ENCODE measurements at places on chromosomes 7 and 10. TPM values are rescaled to one million over a fixed set of nuclear protein-coding genes. Genes with fewer than 3 reads are reported as not detected.

DNA sequence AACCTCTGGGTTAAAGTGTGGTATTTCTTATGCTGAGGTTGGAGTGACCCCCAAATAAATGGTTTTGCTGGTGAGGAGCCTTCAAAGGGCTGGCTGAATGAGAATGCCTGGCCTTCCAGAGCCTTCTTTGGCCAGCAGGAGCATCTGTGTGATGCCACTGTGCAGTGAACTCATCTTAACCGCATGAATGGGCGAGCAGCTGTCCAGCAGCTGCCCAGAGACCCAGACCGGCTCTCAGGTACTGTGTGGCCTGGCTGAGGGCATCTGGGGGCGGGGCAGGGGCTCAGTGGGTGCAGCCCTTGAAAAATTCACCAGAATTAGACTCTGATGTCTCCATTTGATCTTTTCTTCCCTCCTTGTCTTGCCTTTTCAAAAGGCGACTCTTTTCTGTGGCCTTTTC lies 59.0 kb downstream of the SYPL1 start:
- no peak for DNase-seq

Gene TMEM213
- 2.0 TPM for total RNA-seq

GRCh38 chr10:93277360-93277759 lies 203.7 kb downstream of the CYP26A1 start:
- no peak for DNase-seq

Gene AZGP1
- 52.8 TPM for total RNA-seq

GRCh38 chr10:47181052-47181849 lies 118.7 kb upstream of the GDF10 start:
- DNase-seq: no peak

DNA sequence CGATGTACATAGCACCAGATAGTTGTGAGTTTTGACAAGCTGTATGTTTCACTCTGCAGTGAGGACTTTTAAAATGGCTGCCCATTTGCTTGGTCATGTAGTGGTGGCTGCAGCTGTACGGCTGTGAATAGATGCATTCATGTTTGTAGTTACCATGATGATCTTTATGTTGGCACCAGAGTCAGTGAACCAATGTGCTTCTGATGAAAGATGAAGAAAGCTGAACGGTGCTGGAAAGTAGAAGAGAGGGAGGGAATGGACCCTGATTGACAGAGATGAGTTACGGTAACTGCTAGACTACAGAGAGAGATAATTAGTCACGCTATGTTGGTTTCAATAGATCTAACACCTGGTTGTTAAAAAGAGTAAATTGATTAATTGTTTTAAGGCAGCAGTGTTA lies 256.8 kb downstream of the CELF2 start:
- no peak for DNase-seq

DNA sequence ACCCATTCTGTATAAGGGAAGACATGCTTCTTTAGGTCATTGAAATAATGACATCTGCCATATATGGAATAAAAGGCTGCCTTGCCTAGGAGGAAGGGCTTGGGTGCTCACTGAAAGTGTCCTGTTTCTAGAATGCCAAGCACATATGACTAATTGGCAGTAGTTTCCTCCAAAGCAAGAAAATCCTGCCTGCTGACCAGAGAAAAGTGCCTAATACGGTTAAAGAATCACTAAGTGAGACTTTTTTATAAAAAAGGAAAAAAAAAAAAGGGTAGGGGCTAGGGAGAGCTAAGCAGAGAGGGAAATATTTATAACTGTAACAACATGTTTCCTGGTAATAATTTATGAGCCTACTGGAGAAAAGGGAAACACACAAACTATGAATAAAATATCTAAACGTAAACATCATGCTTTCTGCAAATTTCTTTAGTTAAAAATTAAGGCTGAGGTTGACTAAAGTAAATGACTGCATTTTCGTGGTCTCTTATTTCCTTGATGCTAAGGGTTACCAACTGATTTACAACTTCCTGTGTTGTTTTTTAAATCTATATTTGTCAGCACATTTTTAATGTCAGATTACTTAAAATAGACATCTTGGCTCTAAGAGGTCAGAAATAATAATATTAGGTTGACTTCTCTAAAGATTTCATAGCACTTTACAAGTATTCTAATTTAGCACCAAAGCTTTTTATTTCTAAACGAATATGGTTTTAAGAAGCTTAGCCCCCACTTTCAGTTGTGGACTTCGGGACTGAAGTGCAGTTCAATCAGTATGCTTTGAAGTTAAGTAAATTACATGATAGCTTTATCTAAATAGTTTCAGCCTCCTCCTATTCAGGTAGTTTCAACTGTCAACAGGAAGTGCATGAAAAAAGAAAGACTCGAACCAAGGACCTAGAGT lies 89.6 kb downstream of the CABCOCO1 start:
- peak; percentile 52 for DNase-seq

GRCh38 chr7:25318047-25318446 lies 89.8 kb upstream of the NPVF start:
- no peak for DNase-seq

GRCh38 chr7:121604627-121605316 lies 208.7 kb upstream of the FAM3C start:
- DNase-seq: peak; percentile 6

DNA sequence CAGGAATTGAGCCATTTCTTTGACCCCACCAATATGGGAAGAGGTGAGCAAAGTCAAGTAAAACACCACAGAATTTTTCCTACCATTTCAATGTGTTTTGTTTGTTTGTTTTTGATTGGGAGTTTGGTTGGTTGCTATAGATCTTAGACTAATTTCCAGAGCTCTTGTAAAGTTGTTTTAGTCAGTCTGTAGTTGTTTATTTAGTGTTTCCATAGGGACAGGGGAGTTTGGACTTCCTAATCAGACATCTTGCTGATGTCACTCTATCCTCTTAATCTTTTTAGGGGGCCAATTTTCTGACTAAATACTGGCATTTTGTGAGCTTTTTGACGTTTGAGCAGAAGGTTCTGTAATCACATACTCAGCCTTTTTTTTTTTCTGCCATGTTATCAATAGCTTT lies 266.9 kb downstream of the ABCA13 start:
- DNase-seq: peak; percentile 47

- DNase-seq: no peak
These were observed 209.5 kb downstream of the JCAD start for GRCh38 chr10:29849886-29850285.

DNA sequence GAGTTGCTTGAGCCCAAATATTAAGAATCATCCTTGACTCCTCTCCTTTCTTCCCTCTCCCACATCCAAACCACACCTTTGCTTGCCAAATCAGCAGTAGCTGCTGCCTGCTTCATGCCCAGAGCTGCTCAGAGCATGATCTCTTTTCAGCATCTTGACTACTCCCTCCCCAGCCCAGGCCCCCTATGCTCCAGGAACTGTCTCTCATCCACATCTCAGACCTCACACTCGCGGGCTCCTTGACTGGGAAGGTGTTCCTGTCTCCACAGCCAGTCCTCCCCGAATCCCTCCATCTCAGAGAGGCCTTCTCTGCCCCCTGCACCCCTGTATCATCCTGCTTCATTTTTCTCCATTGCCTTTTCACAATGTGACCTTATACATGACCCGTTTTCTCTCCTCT lies 157.0 kb downstream of the DNAJB6 start:
- no peak for DNase-seq

Gene FBXL13
- 12.3 TPM for total RNA-seq

- DNase-seq: no peak
These were observed 55.3 kb downstream of the ZMIZ1 start for GRCh38 chr10:79124066-79124465.

- no peak for DNase-seq
These were observed 5.1 kb downstream of the STK31 start for GRCh38 chr7:23715099-23715498.

Gene FMC1
- 12.4 TPM for total RNA-seq

DNA sequence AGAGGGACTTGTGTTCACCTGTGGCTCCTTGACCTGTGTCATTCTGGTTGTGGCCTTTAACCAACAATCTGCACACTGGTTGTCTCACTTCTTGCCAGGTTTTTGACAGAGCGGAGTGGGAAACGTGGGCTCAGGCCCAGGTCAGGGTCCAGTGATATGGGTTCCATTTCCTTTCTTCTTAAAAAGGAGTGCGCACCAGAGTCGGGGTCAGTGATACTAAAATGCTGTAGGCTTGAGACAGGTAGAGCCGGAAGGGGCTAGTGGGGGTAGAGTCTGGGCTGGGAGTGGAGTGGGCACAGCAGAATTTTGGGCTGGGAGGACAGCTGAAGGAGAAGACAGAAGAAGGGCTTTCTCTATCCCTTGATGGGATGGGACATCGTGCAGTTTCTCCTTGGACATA lies 61.2 kb downstream of the SH2D4B start:
- no peak for DNase-seq

DNA sequence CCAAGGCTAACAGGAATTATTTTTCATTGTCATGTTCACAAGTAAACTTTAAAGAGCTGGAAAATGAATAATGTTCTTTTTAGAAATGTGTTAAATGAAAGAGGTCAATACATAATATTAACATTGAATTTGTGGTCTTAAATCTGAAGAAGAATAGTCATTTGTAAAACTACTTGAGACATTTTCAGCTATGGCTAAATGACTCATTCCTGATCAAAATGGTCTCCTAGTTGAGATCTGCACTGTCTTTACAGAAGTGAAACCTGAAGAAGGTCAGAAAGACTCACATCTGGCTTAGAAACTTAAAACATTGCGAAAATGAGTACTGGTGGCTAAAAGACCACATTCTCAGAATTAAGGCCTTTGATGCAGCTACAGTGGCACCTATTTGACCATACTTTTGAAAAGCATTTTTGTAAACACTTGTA lies 5.9 kb downstream of the PIK3CG start:
- DNase-seq: no peak

DNA sequence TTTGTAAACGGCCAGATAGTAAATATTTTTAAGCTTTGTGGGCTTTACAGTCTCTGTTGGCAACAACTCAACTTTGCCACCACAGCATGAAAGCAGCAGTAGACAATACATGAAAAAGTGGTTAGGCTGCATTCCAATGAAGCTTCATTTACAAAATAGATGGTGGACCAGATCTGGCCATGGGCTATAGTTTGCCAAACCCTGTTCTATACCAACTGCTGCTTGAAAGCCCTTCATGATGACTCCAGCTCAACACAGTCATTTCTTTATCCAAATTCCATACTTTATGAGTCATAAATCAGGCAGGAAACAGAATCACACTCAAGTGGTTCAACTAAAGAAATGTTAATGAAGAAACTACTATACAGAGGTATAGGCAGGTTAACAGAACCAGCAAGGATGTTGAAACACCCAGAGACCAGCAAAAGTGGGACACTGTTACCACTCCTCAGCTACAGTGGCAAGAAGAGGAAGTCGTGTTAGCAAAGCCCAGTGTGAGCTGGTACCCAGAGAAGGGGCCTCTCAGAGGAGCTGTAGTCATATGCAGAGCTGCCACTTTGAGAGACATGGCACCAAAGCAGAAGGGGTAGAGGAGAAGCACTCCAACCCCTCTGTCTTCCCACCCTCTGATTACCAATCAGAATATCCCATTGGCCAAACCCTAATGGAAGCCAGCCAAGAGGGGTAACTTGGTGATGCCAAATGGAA lies 72.5 kb downstream of the PRLHR start:
- no peak for DNase-seq

Gene PAX2
- not detected for total RNA-seq

Gene TUBAL3
- 0.12 TPM for total RNA-seq

DNA sequence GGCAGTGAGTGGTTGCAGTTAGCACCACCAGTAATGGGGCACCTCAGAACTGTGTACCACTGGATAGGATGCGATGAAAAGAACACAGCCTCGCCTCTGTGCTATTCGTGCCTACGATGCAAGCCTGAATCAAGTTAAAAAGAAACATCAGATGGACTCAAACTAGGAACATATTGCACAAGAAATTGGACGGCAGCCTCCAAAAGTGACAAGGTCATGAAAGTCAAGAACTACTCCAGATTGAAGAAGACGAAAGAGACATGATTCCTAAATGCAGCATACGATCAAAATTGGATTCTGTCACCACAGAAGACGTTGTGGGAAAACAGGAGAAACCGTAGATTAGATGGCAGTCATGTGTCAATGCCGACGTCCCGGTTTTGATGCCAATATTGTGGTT lies 648.1 kb upstream of the FOXK1 start:
- DNase-seq: peak; percentile 37

Gene VCL
- 124 TPM for total RNA-seq

DNA sequence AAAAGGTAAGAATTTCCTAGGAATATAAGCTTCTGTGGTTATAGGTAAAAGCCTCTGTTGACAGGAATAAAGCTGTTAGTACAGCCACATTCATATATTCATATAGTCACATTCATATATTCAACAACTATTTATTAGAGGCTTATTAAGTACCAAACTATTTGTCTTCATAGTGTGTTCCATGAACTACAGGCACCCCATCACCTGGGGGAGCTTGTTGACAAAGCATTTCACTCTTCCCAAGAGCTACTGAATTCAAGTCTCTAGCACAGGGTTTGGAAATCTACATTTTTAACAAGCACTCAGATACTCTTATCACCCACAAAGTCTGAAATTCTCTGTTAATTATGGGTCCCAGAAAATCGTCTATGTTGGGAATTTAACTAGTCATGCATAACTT lies 110.6 kb downstream of the RNLS start:
- no peak for DNase-seq

Gene PON1
- total RNA-seq: 0.98 TPM

GRCh38 chr10:18350340-18350739 lies 210.1 kb downstream of the CACNB2 start:
- DNase-seq: no peak

Gene SLC18A2
- total RNA-seq: 3.7 TPM

DNA sequence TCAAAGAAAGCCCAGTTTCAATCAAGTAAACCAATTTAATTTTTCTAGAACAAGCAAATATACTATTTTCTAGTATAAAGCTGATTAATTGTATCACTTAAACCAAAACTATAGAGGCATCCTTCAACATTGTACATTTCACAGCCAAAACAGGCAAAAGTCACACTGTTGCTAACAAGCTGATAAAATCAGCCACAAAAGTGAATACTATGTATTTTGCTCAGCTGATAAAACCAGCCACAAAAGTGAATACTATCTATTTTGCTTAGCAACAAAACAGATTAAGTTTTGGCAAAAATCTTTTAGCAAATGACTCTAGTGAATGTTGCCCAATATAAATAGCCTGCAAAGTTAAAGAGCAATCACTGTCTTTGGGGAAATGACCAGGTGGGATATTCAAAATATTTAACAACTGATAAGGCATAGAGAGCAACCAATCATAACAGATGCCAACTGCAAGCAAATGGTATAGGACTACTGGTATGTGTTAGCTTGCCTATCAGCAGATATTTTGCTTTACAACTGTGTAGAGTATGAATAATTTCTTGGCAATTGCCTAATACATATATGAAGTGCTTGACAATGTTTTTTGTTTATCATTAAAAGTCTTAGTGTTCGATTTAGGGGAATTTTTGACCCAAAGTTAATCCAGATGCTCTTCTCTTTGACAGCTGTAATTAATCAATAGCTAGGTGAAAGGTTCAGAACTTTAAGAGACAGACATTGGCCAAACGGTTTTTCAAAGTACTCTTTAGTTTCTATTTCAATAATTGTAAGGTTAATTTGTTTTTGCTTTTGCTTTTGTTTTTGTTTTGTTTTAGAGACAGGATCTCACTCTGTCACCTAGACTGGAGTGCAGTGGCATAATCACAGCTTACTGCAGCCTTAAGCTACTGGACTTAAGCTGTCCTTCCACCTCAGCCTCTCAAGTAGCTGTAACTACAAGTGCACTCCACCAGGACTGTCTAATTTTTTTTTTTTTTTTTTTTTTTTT lies 44.4 kb upstream of the SP4 start:
- no peak for DNase-seq

GRCh38 chr7:123410273-123410904 lies 124.0 kb downstream of the IQUB start:
- DNase-seq: peak; percentile 40

Gene EMX2
- not detected for total RNA-seq

GRCh38 chr10:95697429-95697828 lies 3.7 kb upstream of the TCTN3 start:
- DNase-seq: no peak
